ENCODE measurements at places on chromosomes 2 and 18.
A peak's percentile ranks its signal among the peaks of the same experiment; 100 is the strongest.

GRCh38 chr18:12837747-12838146 lies 46.3 kb downstream of the PTPN2 start:
- no peak for DNase-seq

- DNase-seq: no peak
Measured at GRCh38 chr18:54529444-54529843, 61.6 kb upstream of the DYNAP start.

GRCh38 chr2:61549546-61549945 lies 11.4 kb upstream of the XPO1 start:
- no peak for DNase-seq

DNA sequence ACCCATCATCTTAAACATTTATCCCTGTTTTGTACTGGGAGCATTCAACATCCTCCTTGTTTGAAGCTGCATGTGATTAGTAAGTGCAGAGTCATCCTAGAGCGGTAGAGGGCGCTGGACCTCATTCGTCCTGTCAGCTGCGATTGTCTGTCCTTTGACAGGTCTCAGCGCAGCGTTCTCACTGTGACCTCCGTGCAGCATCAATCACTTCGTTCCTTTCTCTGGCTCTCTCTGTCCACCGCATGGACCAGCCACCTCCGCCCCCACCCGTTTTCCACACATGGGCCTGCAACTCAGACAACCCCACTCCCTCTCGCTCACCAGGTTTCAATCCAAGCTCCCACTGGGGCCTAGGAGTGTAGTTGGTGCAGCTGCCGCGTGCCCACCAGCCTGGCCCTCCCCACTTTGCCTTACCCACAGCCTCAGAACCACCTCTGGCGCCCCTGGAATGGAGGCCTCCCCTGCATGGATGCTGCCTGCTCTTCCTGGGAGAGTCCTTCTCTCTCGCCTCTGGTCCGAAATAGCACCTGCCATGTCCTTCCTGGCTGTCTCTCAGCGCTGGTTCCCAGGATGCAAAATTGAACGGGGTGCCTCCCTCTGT lies 90.5 kb downstream of the NDUFA10 start:
- DNase-seq: peak; percentile 64

- DNase-seq: no peak
Measured at GRCh38 chr2:30643674-30644073, 163.6 kb downstream of the CAPN13 start.

GRCh38 chr2:237754182-237754581 lies 44.4 kb upstream of the RBM44 start:
- DNase-seq: no peak

- no peak for DNase-seq
Measured at GRCh38 chr2:148796735-148797512, 78.1 kb upstream of the KIF5C start.

DNA sequence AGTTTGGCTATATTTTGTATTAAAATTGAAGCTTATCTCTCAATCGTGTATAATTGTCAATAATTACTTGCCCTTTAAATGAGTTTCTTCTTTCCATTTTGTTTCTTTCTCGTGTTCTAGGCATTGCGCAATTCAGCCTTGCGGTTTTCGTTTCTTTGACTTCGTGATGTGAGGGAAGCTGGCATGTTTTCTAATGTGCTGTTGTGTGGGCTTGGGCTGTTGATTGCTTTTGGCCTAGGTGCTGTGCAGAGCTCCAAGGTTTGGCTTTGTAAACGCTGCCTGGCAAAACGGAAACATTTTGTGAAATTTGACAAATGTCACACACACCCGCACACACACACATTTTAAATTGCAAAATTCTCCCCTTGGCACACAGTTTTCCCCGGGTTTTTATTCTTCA lies 242.6 kb upstream of the TCF4 start:
- no peak for DNase-seq

DNA sequence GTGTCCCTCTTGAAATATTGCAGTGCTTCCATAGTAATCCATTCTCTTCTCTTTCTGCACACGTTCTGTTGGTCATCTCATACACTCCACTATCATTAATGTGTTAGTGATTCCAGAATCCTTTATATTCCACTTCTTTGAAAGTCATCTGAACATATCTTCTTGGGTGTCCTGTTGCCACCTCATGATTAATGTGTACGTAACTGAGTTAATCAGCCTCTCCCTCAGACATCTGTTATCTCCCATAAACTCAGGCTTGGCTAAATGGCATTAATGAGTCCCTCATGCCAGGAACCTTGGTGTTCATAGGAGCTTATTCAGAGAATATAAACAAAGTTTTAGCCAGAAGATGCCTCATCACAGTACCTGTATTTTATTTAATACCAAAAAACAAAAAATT lies 126.4 kb downstream of the NCOA1 start:
- no peak for DNase-seq

DNA sequence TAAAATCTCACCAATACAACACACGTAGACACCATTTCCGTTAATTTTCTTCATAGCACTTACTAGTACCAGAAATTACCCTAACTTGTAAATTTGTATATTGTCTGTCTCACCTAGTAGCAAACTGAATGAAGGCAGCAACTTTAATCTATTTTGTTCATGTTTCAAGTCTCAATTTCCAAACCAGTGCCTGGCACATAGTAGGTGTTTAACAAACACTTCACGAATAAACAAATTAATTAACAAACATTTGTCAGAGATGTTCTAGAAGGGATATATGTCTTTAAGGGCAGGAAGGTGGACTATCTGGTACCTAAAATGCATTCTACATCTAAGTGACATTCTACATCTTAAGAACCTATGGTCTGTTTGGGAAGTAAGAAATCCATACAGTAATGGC lies 963 bp downstream of the THADA start:
- DNase-seq: no peak

DNA sequence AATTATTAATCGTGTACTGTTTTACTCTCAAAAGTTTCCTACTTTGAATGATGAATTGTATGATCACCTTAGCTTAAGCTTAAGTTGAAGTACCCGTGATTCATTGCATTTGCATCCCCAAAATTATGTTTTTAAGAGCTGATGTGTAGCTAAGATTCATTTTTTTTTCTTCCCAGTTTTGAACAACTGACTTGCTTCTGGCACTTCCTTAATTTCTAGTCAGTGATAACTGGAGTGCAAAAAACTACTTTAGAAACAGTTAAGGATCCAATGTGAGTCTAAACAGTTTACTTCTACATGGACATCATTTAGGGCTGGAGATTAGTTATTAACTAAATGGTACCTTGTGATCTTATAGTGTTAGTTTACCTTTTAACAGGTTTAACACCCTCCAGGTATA lies 124.0 kb upstream of the CAVIN2 start:
- no peak for DNase-seq

GRCh38 chr2:199302851-199303250 lies 154.9 kb downstream of the SATB2 start:
- DNase-seq: no peak

GRCh38 chr18:36309436-36310391 lies 12.2 kb downstream of the FHOD3 start:
- no peak for DNase-seq

DNA sequence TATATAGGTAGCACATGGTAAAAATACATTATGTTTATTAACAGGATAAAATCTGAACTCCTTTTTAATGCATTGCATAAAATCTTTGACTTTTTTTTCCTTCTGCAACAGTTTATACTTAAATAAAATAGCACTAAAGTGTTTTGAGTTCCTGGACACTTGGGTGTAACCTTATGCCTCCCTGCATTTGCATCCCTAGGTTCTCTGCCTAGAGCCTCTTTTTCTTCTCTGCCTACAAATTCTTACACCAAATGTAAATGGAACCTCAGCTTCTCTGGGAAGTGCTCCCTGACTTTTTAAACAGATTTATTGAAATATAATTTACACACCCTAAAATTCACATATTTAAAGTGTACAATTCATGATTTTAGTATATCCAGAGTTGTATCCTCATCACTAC lies 1017.6 kb downstream of the CNTNAP5 start:
- no peak for DNase-seq

GRCh38 chr2:214671319-214671885 lies 138.1 kb downstream of the BARD1 start:
- DNase-seq: no peak

DNA sequence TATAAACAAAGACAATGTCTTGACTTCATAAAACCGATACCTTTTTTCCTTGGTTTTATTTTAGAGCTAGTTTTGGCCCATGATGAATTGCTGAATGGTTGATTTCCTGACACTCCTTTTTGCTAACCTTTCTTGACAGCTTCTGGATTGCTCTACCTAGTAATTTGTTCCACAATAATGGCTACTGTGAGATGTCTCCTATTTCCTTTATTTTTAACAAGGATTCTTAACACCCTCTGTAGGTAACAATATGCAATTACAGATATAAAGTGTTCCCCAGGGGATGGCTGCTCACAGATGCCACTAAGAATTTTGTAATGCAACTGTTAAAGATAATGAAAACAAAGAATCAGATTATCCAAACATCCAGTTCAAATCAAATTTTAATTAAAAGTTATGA lies 100.8 kb upstream of the ATP5MC3 start:
- no peak for DNase-seq

DNA sequence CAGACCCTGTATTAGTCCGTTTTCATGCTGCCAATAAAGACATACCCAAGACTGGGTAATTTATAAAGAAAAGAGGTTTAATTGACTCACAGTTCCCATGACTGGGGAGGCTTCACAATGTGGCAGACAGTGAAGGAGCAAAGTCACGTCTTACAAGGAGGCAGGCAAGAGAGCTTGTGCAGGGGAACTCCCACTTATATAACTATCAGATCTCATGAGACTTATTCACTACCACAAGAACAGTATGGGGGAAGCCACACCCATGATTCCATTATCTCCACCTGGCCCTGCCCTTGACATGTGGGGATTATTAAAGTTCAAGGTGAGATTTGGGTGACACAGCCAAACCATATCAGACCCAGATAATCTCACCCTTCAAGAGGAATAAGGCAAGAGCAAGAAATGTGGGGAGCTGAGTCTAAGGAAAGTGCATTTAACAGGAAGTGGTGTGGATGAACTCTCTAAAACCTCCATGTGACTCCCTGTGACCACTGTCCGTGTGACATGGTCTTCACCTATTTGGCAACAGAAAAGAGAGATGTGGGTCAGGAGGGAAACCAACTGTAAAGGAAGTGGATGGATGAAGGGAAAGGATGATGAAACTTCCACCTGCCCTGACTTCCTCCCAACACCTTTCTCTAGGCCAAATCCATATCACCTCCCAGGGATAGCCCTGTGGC lies 110.6 kb downstream of the ATL2 start:
- no peak for DNase-seq

DNA sequence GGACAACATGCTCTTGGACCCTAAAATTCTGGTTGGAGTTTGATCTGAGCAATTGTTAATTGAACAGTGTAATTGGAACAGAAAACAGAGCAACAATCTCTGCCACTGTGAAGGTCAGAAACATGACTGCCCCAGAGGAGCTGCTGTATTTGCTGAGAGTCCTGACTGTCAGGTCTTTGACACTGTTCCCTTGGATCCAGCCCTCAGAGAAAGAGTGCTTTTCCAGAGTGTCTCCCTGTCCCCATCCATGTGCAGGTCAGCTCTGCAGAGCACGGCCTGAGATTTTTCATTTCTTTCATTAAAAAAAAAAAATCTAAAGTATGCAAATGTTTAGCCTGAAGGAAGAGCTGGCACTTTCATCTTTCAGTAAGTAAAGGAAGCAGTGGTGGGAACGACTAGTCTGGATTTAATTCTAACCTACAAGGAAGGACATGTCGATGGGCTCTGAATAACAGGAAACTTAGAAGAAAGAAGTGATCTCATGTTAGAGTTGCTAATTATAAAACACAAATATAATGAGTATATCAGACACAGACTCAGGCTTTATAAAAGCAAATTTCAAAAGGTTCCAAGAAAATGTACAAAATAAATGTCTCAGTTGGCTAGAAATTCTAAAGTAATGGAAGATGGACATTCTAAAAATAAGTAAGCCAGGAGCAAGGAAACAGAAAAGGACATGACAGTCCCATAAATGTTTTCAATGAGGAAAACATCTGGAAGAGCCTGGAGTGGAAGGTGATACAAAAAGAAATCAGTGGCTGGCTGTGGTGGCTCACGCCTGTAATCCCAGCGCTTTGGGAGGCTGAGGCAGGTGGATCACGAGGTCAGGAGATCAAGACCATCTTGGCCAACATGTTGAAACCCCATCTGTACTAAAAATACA lies 876.5 kb downstream of the EPHA4 start:
- no peak for DNase-seq

- DNase-seq: no peak
Measured at GRCh38 chr2:50746526-50746925, 285.4 kb downstream of the NRXN1 start.

DNA sequence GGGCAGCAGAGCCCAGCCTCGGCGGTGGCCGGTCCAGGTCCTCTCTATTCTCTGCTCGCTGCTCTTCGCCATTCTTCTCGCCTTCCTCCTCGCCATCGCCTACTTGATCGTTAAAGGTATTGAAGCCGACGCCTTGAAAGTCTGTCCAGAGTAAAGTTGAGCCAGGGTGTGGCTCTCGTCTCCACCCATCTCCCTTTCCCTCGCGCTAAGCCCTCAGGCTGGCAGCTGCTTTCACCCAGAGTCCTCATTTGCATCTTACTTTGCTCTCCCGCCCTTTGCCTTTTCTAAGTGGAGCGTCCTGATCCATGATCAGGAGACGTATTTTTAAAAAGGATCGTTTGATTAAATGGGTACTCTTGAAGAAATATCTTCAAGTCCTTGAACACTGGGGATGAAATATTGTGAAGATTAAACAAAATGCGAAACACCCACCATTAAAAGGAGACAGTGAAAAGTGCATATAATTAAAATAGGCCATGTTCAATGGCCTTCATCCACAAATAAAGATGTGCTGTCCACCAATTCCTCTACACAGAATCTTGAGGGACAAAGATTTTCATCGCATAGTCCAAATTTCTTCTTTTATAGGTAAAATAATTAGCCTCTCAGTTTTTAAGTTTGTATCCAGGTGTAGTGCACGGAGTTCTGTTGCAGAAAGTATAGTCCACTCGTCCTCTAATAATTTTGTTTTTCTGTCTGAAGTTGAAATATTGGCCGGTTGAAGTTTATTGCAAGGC lies 657 bp downstream of the ARL6IP6 start:
- no peak for DNase-seq

- no peak for DNase-seq
Measured at GRCh38 chr18:54280220-54280569, 10.9 kb downstream of the POLI start.

GRCh38 chr2:76406134-76406855 lies 695.6 kb upstream of the GCFC2 start:
- DNase-seq: no peak

DNA sequence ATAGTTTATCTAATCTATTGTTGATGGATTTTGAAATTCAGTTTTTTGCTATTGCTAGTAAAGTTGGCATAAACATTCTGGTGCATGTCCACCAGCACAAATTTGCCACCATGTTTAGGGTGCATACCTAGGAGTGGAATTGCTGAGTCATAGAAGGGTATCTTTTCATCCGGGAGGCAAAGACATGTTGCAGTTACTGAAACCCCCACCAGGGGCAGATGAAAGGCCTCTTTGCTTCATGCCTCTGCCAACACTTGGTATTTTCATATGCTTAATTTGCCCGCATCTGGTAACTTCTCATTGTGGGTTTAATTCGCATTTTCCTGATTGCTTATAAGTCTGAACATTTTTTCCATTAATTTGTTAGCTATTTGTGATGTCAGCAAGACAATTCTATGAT lies 8.2 kb downstream of the DCC start:
- DNase-seq: no peak

- no peak for DNase-seq
Measured at GRCh38 chr2:209644842-209645241, 126.8 kb upstream of the UNC80 start.

GRCh38 chr18:45654677-45655076 lies 39.4 kb downstream of the SLC14A2 start:
- DNase-seq: no peak

Data from left ventricle myocardium inferior (tissue), 1 donor.